ENCODE measurements at places on chromosomes 3 and 15.

- DNase-seq = no peak
Measured at GRCh38 chr3:25493246-25493645, 65.2 kb downstream of the RARB start.

GRCh38 chr3:26648461-26648860 is 25.9 kb downstream of the LRRC3B start:
- no peak for DNase-seq

- DNase-seq = no peak
Measured at GRCh38 chr3:147431751-147432150, 22.6 kb downstream of the ZIC1 start.

DNA sequence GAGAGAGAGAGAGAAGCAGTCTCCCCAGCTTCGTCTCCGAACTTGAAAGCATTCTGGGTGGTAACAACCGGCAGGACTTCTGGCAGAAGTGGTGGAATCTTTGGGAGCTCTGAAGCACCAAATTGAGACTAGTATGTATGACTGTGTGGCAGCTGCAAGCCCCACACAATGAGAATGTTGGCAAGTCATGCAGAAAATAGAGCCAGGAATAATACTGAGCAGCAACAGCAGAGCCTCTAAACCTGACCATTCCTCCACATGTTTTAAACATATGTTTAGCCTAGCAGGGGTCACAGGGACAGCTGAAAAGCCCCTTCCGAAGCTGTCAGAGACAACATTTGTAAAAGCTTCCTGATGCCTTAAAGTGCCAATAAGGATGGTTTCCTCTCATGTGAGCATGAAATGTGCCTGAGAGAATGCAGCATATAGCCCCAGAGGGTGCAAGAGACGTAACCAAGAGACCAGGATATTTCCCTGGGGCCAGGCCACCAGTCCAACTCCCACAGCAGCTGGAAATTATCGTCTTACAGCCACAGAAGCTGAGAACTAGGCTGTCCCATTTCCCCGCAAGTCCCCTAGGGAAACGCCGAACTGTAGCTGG is 178.6 kb upstream of the CCDC54 start:
- DNase-seq = no peak

GRCh38 chr15:82575335-82575734 is 35.1 kb upstream of the RPS17 start:
- no peak for DNase-seq

DNA sequence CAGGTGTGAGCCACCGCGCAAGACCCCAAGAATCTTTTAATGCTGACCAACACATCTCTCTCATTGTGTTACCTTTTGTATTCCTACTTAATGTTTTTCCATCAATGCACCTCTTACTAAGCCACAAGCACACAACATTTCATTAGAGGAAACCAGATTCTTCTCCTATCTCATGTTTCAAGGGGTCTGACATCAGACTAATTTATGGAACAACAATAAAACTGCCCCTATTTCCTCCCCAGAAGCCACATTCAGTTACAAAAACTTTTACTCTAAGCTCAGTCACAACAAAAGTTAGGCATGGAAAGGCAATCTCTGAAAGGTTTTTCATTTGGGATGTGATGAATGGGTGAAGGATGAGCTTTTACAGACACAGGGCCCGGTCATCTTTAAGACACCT is 251.8 kb downstream of the MAGI1 start:
- no peak for DNase-seq

GRCh38 chr3:170076715-170077238 is 39.0 kb downstream of the GPR160 start:
- DNase-seq = no peak

GRCh38 chr3:49724586-49724985 is 835 bp upstream of the GMPPB start:
- DNase-seq = no peak

GRCh38 chr15:56985856-56986255 is 67.4 kb downstream of the TCF12 start:
- DNase-seq = no peak

DNA sequence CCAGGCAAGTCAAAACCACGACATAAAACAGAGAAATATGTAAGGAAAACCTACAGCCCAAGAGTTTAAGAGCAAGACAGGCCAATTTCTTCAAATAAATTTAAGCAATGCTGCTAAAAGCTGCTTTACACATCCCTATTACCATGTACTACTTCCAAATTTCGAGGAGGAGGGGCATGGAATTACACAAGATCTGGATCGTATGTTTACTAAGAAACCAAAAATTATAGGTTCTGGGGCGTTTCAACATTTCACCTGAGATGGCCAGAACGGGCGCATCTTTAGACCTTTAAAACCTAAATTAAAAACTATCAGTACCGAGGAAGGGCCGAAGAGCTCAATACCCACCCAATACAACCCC is 664 bp upstream of the NR2C2 start:
- DNase-seq = no peak

DNA sequence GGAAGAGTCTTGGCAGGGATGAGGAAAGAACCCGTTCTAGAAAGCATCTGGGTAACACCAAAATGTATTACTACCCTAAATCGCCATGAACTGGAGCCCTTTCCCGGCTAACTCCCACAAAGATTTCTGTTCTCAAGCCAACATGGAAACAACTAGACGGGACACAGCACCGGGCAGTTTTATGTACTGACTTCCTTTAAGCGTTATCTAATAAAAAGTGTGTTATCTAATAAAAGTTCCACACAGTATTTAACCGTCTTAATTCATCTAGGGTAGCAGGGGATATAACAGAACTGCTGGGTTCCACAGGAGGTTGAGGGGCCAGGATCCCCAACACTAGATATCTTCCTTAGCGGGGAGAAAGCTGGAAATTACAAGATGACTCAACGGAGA is 347 bp upstream of the C3orf62 start:
- no peak for DNase-seq

GRCh38 chr3:50255251-50255615 is 13.7 kb upstream of the SEMA3B start:
- no peak for DNase-seq

- no peak for DNase-seq
Measured at GRCh38 chr3:29144807-29145206, 136.1 kb upstream of the RBMS3 start.

- DNase-seq = no peak
Measured at GRCh38 chr3:120741320-120741719, 996 bp downstream of the RABL3 start.

- DNase-seq = no peak
Measured at GRCh38 chr15:67110361-67110781, 45.0 kb downstream of the SMAD3 start.

- DNase-seq = no peak
Measured at GRCh38 chr3:157572559-157573270, 69.5 kb upstream of the VEPH1 start.

DNA sequence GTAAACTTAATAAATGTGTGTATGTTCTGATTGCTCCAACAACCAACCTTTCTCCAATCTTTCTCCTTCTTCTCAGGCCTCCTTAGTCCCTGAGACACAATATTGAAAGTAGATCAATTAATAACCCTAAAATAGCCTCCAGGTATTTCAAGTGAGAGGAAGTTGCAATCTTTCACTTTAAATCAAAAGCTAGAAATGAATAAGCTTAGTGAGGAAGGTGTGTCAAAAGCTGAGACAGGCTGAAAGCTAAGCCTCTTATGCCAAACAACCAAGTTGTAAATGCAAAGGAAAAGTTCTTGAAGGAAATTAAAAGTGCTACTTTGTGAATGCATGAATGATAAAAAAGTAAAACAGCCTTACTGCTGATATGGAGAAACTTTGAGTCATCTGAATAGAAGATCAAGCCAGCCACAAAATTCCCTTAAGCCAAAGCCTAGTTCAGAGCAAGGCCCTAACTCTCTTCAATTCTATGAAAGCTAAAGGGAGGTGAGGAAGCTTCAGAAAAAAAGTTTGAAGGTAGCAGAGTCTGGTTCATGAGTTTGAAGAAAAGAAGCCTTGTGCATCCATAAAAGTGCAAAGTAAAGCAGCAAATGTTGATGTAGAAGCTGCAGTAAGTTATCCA is 38.6 kb downstream of the CCDC80 start:
- DNase-seq = no peak

GRCh38 chr3:12828751-12829150 is 12.6 kb downstream of the RPL32 start:
- DNase-seq = no peak

GRCh38 chr3:125139386-125139785 is 73.2 kb downstream of the SLC12A8 start:
- DNase-seq = no peak

DNA sequence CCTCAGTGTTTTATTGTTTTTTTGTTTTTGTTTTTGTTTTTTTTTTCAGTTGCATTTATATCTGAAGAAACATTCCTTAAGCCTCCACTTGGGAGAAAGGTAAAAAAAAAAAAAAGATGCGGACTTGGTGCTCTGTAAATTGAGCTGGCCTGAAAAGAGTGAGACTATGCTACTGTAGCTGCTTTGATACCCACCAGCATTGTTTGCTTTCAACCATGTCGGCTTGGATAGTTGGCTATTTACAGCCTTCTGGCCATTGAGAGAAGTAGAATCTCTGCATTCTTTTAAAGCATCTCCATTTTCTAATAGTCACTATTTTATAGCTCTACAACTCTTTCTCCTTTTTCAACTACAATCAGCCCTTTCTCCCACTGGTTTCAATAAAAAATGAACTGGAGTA is 149.6 kb downstream of the ZIC4 start:
- no peak for DNase-seq

DNA sequence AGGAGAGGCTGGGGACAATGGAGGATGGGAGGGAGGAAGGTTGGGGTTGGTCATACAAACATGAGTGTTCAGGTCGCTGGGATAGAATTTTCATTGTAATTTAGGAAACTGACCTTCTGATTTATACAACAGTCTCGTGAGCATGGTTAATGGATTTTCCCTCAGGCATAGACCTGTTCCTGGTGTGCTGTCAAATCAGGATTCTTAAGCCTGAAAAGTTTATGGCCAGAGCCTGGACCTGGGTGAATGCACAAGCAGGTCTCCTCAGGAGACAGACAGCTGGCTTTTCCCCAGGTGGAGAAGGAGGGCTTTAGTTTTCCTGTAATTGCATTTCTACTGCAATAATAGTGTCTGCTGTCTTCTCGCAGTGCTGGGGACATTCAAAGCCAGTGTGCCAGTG is 338.0 kb downstream of the SHQ1 start:
- DNase-seq = no peak

GRCh38 chr3:95797081-95797480 is 1017.3 kb upstream of the EPHA6 start:
- DNase-seq = no peak

- no peak for DNase-seq
Measured at GRCh38 chr3:111764645-111765091, 94.4 kb upstream of the PHLDB2 start.

- DNase-seq = no peak
Measured at GRCh38 chr15:43775411-43775965, 1.3 kb downstream of the ELL3 start.

DNA sequence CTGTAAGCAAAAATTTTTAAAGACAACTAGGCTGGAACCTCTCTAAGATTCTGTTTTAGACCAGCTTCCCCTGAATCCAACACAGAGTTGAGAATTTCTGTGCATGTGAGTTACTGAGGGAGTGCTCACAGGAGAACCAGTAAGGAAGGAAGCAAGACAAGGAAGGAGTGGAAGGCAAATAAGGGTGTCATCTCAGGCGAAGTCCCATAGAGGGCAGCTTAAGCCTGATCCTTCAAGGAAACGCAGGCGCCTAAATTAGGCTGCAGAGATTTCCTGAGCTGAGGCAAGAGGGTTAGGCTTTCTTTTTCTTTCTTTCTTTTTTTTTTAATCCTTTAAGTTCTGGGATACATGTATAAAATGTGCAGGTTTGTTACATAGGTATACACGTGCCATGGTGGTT is 36.2 kb upstream of the COL6A6 start:
- no peak for DNase-seq

DNA sequence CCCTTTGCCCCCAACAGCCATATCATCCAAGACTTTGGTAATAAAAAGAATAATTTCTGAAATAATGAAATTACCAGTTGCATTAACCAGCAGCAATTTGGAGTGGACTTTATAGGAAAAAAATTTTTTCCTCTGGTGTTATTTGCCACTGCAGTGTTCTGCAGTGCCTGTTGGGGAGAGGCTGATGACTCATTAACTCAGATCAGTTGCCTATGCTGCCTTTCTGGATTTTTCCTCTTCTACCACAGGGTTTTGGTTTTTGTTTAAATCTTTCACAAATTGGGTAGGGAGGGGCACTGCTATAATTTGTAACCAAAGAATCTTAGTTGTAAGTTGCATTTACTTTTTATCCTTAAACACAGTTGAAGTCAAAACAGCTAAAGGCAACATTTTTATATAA is 22.7 kb downstream of the ATP6V1A start:
- no peak for DNase-seq

DNA sequence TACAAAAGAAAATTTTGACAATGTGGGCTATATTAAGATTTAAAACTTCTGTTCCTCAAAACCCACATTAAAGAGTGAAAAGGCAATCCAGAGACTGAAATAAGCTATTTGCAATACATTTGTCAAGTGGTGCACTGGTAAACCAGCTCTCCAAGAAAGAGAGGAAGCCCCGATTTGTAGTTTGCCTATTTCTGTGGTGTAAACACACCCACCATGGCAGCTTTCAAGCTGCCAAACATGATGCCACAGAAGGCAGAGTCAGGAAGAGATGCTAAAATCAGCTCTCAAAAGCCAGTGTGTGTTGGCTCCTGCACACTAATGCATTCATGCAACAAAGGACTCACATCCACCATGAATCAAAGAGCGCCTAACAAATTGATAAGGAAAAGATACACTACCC is 17.5 kb downstream of the RFTN1 start:
- no peak for DNase-seq

GRCh38 chr3:119861681-119862080 is 79.8 kb downstream of the NR1I2 start:
- DNase-seq = no peak

- no peak for DNase-seq
Measured at GRCh38 chr15:71806452-71806931, 3.9 kb upstream of the NR2E3 start.

DNA sequence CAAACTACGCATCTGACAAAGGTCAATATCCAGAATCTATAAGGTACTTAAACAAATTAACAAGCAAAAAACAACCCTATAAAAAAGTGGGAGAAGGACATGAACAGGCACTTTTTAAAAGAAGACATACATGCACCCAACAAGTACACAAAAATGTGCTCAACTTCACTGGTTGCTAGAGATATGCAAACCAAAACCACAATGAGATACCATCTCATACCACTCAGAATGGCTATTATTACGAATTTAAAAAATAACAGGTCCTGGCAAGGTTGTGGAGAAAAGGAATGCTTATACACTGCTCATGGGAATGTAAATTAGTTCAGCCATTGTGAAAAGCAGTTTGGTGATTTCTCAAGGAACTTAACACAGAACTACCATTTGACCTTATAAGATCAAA is 175.6 kb upstream of the MLF1 start:
- DNase-seq = no peak

Measured in stimulated activated CD4-positive, alpha-beta T cell treated with anti-CD3 and anti-CD28 coated beads, Interleukin-4, amount 100 ng/mL, for 4 hours (primary cell).